ENCODE measurements at places on chromosomes 6 and 20.

- DNase-seq = peak; percentile 84
These were observed 154.5 kb downstream of the HACE1 start for GRCh38 chr6:104705095-104705707.

DNA sequence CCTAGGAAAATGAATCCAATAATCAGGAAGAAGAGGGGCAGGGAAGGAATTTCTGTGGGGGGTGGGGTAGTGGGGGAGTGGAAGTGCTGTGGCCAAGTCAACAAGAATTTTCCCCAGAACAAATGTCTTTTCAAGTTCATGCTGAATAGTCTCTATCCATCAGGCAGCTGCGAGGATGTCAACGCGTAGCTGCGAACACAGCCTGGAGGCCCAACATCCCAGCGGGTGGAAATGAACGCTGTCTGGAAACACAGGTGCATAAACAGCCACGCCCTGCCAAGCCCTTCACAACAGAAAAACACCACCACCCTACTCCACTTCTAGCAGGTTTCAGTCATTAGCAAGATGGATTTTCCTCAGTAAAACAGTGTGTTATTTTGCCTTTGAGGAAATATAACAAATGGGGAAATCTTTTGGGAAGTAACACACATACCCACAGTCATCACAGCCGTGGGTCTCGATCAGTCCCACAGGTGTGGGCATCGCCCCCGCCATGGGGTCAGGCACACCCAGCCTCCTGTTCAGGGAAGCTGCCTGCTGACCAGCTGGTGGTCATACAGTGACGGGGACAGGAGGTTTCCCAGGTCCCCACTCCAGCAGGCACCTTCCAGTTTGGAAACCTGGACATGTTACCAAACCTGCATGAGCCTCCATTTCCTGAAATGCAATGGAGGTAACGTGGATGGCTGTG is 112.1 kb upstream of the THBS2 start:
- DNase-seq = no peak

- DNase-seq = no peak
These were observed 40.9 kb downstream of the NCOA7 start for GRCh38 chr6:125831659-125832058.

DNA sequence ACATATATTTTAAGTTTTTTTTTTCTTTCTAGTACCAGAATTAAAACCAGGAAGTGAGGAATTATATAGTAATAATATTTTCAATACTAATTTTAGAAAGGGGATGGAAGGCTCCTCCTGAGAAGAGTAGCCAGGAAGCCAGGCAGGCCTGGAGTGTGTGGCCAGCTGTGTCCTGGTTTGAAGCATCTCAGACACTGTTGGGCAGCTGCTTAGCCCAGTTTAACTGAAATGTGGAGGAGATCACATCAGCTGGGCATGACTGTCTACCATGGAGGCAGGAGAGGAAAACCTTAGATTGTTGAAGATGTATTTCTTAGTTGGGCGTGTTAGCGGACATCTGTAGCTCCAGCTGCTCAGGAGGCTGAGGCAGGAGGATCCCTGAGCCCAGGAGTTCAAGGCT is 142.2 kb downstream of the ARID1B start:
- DNase-seq = no peak

DNA sequence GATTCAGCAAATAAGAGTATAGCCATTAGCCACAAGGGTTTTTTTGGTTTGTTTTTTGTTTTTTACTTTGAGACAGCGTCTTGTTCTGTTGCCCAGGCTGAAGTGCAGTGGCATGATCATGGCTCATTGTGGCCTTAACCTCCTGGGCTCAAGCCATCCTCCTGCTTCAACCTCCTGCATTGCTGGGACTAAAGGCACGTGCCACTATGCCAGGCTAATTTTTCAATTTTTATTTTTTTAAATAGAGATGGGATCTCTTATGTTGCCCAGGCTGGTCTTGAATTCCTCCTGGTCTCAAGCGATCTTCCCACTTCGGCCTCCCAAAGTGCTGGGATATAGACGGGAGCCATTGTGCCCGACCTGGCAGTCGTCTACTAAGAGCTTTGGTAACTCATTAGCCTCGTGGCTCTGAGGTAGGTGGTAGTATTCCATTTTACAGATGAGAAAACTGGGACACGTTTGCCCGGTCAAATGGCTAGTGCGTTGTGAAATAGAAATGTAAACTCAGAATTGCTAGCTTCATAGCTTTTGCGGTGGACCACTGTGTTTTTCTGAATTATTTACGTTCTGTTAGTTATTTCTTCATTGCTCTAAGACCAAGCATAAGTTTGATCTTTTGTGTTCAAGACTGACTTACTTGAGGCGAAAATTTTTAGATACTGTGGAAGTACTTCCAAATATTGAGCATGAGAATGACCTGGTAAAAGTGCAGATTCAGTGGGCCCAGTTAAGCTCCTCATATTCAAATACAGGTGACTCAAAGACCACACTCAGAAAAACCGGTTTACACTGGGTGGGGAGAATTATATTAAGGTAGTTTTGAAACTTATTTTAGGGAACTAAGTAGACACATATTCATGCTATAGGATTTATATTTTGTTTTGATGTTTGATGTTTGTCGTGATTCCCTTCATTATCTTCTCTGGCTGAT is 2.1 kb downstream of the PANK2 start:
- DNase-seq = no peak

DNA sequence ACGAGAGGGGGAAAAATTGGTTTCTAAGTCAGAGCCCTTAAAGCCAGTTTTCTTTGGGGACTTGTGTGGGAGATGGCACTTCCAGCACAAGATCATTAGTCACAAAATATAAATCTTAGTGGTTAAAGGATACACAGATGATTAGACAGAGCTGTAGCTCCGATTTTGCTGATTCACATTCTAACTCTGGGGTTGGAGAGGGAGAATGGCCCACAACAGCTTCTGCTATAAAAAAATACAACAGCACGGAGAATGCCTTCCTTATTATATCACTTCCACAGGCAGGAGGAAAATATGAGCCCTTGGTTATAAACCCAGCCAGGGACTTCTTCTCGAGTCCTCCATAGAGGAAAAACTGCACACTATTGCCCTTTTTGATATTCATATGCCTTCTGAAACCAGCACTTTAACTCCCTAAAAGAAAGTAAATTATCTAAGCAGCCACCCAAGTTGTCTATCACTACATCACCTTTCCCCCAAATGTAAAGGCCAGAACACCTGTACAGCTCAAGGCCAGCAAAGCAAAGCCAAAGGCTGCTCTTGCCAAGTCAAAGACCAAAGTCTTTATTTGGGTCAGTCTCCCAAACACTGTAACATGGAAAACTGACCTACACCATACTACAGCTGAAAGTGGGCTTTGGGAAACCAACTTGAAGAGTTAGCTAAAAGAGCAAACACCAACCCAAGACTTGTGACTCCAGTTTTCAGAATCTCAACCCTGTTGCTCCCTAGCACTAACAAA is 10.4 kb downstream of the MRPL14 start:
- DNase-seq = no peak

- no peak for DNase-seq
These were observed 77.6 kb downstream of the RIN2 start for GRCh38 chr20:19835533-19836222.

GRCh38 chr6:41702089-41702745 is 33.2 kb downstream of the TFEB start:
- DNase-seq = no peak

DNA sequence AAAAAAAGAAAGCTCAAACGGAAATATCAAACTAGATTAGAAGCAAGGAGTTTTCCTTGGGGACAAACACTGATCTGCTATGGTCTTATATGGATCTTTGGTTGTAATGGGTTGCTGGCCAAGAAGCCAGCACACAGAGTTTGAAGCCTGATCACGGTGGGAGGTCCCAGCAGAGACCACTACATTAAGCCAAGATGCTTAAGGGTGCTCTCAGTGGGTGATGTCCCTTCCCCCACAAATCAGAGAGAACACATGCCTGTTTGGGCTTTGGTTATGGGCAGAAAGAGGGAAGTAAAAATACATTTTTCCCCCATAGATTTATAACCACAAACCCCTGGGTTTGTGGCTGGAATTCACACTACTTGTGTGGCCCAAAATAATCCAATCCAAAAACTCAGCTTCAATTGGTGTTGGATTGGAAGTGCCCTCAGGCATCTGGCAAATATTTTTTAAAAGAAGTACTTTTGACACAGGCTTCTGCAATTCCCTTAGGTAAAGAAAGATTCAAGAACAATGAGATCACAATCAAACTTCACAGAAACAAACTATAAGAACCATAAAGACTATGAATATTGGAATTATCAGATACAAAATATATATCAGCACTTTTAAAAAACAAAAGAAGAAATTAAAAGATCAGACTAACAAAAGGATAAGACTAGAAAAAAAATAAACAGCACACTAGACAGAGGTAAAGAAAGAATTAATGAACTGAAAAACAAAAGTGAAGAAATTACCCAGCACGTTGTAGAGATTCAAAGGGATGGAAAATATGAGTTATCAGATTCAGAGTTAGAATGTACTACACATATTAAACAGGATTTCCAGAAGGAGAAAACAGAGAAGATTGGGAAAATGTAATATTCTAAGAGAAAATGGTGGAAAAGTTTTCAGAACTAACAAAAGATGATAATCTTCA is 44.7 kb downstream of the ESF1 start:
- no peak for DNase-seq

DNA sequence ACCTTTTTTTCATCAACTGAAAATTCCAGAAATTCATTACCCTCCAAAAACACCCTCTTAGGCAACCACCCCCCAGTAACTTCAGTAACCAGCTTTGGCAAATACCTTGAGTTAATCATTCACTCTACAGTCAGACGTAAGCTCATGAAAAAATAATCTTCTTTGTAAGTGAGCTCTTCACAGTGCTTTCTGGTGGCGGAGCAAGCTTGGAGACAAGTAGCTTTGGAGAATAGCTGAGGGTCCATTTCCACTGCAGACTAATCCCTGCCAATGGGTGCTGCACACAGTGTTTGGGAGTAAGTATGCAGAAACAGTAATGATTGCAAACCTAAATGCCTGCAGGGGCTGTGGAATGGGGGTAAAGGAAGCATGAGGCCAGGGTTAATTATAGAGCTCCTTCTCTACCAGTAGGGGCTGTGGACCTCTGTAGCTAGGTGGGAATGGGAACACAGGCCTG is 56.8 kb upstream of the HINT3 start:
- no peak for DNase-seq

DNA sequence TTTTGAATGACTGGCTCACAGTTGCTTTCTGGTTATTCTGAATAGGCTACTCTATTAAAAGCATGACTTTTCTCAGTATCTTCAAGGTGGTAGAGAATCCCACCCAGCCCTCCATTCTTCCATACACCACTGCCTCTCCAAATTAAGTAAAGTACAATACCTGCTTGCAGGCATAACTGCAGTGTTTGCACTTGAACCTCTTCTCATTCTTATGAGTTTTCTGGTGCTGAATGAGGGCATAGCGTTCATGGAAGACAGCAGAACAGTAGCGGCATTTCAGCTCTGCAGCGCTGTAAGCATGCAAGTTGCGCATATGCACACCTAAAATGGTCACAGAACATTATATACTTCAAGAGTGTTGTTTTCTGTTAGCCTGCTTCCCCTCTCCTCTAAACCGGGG is 12.5 kb downstream of the CTCFL start:
- no peak for DNase-seq

GRCh38 chr20:56779452-56780143 is 150.5 kb downstream of the TFAP2C start:
- DNase-seq = no peak

- DNase-seq = no peak
These were observed 5.1 kb upstream of the FAM50B start for GRCh38 chr6:3844097-3844463.

DNA sequence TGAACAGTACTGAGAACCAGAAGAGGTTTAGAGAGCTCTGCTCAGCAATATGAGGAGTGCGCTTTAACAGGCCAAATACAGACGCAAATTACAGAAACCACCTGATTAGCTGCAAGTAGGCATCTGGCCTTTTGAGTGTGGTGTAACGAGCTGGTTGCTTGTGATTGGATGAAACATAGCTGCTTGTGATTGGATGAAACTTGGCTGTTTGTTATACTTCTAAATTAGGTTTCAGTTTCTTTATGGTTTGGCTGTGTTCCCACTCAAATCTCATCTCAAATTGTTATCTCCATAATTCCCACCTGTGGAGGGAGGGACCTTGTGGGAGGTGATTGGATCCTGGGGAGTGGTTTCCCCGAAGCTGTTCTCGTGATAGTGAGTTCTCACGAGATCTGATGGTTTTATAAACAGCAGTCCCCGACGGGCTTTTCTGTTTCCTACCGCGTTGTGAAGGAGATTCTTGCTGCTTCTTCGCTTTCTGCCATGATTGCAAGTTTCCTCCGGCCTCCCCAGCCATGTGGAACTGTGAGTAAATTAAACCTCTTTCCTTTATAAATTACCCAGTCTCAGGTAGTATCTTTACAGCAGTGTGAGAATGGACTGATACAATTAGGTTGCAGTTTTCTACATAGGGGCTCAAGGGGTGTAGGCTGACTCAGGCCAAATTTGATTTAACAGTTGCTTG is 655.9 kb upstream of the MAN1A1 start:
- no peak for DNase-seq

DNA sequence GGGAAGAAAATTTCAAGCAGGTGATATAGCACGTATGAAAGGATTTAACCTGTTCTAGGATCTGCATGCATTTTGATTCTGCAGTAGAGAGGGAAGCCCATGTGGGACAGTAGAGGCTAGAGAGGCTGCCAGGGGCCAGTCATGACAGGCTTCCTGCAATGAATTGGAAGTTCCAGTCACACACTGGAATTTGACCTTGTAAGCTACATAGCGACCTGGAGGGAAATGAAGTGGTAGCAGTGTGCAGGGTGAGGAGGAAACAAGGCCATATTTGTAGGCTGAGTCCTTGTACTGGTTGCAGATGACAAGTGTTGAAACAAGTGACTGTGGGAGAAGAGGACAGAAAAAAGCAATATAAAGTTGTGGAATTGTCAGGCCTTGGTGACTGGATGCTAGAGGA is 58.6 kb upstream of the OLIG3 start:
- no peak for DNase-seq

- DNase-seq = no peak
These were observed at the start of gene NKX2-2 for GRCh38 chr20:21513881-21514540. NKX2-2 (minus strand) TSS chr20:21514064; CDS start chr20:21513669, 395 bp downstream.

- DNase-seq = no peak
These were observed 10.7 kb downstream of the SUN5 start for GRCh38 chr20:32993496-32994050.

DNA sequence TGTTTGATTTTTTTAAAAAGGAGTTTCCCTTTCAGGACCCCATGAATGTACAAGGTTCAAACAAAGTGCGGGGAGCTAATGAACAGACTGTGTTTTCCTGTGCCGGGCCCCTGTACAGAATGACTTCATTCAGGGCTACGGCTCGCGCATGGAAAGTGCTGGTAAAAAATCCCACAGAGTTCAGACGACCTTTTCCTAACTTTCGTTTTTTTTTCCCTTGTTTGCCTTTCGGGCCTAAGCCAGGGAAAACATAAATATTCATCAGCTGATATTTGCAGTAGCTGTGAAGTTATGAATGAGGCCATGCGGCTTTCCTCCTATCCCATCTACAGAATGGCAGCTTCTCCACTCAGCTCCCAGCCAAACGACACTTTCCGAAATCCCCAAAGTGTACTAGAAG is 74.0 kb downstream of the HAO1 start:
- no peak for DNase-seq

GRCh38 chr6:98054453-98054852 is 771.4 kb upstream of the MMS22L start:
- no peak for DNase-seq

- no peak for DNase-seq
These were observed 10.5 kb upstream of the PLN start for GRCh38 chr6:118537574-118537973.

- DNase-seq = no peak
These were observed 750.6 kb upstream of the ADGRB3 start for GRCh38 chr6:67884442-67884841.

All from KG1 (cell line).